ENCODE measurements at places on chromosomes 11 and 22.

DNA sequence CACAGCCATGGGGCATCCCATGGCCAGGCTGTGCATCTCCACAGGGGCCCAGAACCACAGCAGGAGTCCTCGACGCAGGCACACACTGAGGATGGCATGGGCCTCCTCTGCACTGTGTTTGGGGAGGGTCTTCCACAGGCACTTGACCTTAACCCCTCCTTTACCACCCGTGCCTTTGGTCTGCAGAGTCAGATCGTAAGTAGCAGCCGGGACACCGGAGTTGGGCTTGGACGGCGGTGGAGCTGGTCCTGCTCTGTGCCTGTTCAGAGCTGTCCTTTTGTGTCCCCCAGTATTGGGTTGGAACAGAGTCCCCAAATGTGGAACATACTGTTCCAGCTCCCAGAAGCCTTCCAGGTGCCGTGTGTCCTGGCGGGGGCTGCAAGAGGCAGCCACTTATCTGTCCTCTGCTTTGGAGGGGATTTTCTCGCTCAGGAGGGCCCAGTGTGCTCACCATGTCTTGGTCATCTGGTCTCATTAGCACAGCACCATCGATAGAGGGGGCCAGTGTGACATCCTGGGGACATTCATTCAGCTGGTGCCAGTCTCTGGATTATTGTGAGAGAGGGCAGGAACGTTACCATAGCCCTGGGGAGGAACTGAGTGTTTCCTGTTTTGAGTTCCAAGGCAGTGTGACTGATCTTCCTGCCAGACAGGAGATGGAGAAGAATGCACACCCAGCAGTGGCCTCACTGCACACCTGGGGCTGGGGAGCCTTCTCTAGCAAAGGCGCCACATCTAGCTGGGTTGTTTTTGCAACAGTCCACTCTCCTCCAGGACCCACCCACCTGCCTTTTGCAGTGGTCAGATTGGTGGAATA, 12.4 kb downstream of the CRELD2 start:
- DNase-seq: no peak

DNA sequence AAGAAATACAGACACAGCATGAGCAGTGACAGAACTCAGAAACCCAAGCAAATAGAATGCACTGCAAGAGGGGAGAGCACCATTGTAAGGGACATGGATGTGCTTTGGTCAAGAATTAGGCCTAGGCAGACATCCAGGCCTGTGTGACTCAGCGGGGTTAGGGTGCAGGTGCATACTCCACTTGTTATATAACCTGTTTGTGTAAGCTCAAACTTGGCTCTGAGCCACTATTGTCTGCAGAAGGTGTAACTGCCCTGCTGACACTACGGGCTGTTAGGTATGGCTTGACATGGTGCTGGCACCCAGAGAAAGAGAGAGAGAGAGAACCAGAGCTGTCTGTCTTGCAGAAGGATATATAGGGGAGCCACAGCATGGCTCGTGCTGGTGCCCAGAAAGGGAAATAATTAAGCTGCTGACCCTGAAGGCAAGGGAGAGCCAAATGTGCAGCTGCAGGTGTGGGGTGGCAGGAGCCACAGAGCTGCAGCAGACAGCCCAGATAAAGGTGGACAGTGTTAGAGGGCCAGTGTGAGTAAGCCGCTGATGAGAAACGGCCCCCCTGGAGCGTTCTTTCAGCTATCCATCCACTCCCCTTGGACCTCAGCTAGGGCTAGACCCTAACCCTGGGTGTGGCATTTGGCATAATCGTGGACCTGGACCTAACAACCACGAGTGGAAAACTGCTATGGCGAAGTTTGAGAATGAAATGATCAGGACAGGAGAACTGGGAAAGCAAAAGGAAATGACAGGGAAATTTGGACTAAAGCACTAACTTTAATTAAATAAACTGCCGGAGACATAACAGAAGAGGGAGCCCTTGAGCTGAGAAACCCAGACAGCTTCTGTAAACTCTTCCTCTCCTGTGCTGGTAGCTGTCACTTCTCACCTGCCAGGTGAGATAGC, 253.0 kb upstream of the CCDC179 start:
- DNase-seq: no peak

- no peak for DNase-seq
Measured at GRCh38 chr11:134947556-134947955, 535.5 kb upstream of the B3GAT1 start.

DNA sequence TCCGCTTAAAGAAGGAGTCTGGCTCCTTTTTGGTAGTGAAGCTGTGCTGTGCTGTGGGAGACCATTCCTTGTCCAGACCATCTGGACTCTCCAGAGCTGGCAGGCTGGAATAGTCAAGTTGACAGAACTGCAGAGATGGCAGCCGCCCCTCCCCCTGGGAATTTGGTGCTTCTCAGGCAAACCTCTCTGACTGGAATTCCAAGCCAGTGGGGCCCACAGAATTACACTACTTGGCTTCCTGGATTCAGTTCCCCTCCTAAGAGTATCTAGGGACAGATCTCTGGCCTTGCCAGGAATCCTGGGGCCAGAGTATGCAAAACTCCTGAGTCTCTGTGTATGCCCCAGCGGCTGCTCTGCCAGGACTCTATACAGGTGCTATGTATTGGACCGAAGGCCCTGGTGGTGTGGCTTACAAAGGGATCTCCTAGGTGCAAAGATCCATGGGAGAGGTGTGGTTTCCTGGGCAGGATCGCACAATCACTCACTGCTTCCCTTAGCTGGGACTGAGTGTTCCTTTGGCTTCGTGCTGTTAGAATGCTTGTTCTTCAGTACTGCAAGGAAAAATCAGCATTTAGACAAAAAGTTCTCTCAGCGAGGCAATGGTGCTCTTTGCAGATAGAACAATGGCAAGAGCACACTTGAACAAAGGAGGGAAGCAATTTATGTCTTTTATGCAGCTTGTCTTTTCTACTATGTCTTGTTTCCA, 86.8 kb downstream of the PRMT3 start:
- no peak for DNase-seq

DNA sequence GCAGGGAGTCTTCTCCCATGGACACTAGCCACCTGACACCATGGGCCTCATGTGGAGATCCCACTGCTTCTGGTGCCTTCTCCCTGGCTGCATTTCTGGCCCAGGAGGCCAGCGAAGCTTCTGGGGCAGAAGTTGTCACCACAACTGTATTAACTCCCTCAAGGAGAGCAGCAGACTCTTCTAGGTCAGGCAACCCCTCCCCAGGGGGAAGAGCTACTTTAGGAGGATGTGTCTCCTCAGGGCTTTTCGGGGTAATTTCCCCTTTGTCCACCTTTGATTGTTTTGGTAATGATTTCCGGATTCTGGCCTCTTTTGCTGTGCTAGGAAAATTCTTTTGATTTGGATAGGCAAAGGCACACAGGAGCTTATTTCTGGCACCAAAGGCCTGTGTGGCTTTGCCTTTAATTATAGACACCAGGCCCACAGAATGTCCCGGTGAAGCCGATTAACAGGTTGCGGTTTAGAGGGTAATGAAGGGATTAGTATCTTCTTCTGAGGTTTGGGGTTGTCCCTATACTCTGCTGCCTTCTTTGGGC, 8.9 kb upstream of the UCP2 start:
- no peak for DNase-seq

DNA sequence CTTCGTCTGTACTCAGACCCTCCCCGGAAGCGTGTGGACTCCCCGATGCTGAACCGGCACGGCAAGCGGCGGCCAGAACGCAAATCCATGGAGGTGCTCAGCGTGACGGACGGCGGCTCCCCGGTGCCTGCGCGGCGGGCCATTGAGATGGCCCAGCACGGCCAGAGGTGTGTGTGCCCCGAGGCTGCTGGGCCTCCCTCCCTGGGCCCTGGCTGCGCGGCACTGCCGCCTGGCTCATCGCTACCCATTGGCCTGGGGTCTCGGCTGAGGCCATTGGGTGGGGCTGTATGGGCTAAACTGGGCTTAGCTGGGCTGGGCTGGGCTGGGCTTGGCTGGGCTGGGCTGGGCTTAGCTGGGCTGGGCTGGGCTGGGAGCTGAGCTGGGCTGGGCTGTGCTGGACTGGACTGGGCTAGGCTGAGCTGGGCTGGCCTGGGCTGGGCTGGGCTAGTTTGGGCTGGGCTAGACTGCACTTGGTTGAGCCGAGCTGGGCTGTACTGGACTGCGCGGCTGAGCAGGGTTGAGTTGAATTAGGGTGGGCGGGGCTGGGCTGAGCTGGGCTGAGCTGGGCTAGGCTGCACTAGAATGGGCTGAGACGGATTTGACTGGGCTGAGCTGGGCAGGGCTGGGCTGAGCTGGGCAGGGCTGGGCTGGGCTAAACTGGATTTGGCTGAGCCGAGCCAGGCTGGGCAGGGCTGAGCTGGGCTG, 40.7 kb downstream of the MOB2 start:
- no peak for DNase-seq

GRCh38 chr22:43828998-43829782, 17.1 kb upstream of the EFCAB6 start:
- no peak for DNase-seq

- DNase-seq: no peak
Measured at GRCh38 chr22:23285734-23286133, 105.4 kb downstream of the BCR start.

GRCh38 chr11:12019337-12019736, 10.9 kb upstream of the DKK3 start:
- DNase-seq: no peak

- DNase-seq: no peak
Measured at GRCh38 chr11:78973876-78974275, 399.2 kb upstream of the NARS2 start.

GRCh38 chr11:46237248-46238077, 40.0 kb upstream of the CREB3L1 start:
- no peak for DNase-seq

- DNase-seq: no peak
Measured at GRCh38 chr11:105073456-105074165, 28.5 kb upstream of the CARD16 start.

GRCh38 chr11:77075425-77075905, 8.7 kb downstream of the CAPN5 start:
- no peak for DNase-seq

DNA sequence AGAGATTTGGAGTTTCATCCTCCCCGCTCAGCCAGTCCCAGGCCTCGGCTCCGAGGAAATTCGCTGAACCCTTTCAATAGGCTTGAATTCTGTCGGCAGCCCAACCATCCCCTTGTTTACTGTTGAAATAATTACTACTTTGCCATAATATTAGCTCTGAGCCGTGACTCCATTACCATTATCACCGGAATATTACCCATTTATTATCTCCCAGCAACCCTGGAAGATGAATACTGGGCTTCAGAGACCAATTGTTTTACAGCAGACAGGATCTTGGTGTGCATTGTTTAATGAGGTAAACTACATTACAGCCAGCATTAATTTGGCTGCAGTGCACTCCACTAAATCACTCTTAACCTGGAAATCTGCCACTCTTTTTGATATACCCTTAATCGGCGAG, 867.4 kb downstream of the NTM start:
- no peak for DNase-seq

DNA sequence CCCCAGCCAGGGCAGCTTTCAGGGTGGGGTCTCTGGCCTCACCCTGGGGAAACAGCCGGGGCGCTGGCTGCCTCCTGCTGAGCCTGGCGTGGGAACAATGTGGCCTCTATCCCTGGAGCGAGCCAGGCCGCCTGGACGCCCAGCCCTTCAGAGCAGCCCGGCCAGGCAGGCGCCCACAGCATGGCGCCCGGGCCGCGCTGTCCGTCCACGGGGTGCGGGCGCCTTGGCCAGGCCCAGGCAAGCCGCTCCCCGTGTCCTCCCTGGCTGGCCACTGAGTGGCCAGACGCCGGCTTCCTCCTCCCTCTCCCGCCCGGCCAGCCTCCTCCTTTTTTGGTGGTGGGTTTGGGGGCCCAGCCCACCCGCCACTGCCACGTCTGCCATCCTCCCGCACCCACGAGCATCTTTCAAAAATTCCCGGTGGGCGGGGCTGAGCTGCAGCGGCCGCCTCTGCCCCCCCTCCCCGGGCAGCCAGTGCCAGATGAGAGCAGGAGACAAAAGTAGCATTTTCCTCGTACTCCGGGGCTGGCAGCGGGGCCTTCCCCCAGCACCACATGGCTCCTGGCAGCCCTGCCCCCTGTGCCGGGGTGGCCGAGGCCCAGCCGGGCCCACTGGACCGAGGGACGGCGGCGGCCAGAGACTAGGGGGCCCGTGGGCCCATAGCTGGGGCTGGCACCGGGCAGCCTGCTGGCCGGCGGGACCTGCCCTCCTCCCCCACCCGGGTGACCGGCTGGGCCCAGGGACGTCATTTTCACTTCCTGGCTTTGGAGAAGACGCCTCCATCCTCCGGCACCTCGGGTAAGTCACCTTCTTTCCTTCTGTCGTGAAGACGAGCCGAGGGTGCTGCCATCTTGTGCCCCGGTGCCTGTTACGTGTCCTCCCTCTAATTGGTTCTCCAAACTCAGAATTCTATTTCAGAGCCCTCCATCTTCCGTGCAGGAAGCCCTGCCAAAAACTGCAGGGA, 70.2 kb upstream of the PPARA start:
- peak; percentile 87 for DNase-seq

GRCh38 chr11:111438168-111438567, 59.1 kb upstream of the POU2AF1 start:
- no peak for DNase-seq

DNA sequence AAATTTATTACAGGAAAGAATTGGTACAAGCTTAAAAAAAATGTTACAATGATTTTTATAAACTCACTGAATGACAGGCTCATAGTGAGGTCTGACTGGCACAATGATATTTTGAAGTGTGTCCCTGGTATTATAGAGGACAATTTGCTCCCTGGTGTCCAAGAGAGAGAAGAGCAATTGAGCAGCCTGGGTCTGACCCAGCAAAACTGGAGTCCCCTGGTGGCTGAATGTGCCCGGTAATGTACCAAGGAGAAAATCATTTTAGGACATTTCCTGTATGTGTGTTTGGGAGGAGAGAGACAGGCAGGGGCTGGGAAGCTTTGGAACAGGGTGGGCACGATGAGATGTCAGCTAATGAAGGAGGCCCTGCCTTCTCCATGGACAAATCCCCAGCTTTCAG, 125.3 kb downstream of the APOL5 start:
- DNase-seq: no peak

DNA sequence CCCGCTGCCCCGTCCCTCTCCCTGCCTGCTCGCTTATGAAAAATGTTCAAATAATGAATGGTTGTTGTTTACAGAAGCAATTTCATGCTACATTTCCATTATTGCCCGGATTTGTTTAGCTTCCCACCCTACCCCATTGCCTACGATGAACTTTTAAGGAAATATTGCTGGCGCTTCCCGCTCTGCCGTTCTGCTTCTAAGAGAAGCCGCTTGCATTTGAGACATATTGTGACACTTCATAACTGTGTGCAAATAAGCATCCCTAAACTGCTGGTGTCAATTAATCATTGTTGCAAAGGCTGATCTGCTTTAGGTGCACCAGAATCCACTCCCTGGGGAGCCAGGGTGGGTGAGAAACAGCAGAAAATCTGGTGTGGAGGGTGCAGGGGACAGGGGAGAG, 52.3 kb upstream of the LMO1 start:
- no peak for DNase-seq

DNA sequence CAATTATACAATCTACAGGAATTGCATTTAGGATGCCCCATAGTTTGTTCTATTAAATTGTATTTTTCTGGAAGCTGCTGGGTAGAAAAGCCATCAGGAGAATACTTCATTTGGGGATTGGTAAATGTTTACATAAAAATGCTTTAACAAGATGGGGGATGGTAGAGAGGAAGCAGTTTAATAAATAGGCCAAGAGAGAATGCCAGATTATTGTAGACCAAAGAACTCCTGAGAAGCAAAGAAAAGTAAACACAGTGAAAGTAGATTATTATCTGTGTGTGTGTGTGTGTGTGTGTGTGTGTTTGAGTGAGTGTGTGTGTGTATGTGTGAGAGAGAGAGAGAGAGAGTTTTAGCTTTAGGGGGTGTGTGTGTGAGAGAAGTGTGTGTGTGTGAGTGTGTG, 820.4 kb upstream of the CCDC90B start:
- no peak for DNase-seq

GRCh38 chr11:86459682-86460460, 85.2 kb downstream of the CCDC81 start:
- no peak for DNase-seq

Measured in GOT3 (cell line).